H1 (cell line): ENCODE measurements at places on chromosomes 2 and 18.
A peak's percentile ranks its signal among the peaks of the same experiment; 100 is the strongest.

- no peak overlapping the region for H3K4me3 ChIP-seq
- H3K27ac ChIP-seq, result no peak overlapping the region
- no peaks in the 10 kb centered on the region for H3K27me3 ChIP-seq
- no peaks in the 10 kb centered on the region for H3K4me1 ChIP-seq
Observed at GRCh38 chr2:46259777-46260168, 37.4 kb upstream of the EPAS1 start.

DNA sequence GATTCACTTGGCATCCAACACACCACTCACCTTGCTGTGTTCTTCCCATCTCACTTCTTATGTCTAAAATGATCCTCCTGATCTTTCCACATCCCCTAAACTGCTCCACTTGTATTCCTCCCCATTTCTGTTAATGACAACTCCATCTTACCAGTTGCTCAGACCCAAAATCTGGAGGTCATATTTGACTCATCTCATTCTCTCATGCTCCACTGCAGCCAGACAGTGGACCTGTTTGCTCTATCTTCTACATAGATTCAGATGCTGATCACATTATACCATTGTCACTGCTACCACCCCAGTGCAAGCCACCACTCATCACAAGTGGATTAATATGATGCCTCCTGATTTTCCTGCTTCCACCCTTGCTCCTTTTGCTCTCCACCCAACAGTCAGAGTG, 7.9 kb upstream of the NABP1 start:
- no peak overlapping the region for H3K4me3 ChIP-seq
- no peak overlapping the region for H3K27ac ChIP-seq
- no peaks in the 10 kb centered on the region for H3K27me3 ChIP-seq
- no peaks in the 10 kb centered on the region for H3K4me1 ChIP-seq

- no peak overlapping the region for H3K4me3 ChIP-seq
- no peaks in the 10 kb centered on the region for H3K36me3 ChIP-seq
- no peak overlapping the region for H3K27ac ChIP-seq
- peaks cover 19% of the 10 kb centered on the region for H3K4me1 ChIP-seq
- no peaks in the 10 kb centered on the region for H3K27me3 ChIP-seq
Observed at GRCh38 chr2:74033375-74033774, 48.7 kb downstream of the TET3 start.

GRCh38 chr2:232367016-232367415, 11.5 kb upstream of the ALPP start:
- DNase-seq, result no peak
- no peaks in the 10 kb centered on the region for H3K36me3 ChIP-seq
- no peak overlapping the region for H3K27ac ChIP-seq
- H3K27me3 ChIP-seq, result no peaks in the 10 kb centered on the region
- H3K4me1 ChIP-seq, result peaks cover 5% of the 10 kb centered on the region
- no peak overlapping the region for H3K4me3 ChIP-seq

DNA sequence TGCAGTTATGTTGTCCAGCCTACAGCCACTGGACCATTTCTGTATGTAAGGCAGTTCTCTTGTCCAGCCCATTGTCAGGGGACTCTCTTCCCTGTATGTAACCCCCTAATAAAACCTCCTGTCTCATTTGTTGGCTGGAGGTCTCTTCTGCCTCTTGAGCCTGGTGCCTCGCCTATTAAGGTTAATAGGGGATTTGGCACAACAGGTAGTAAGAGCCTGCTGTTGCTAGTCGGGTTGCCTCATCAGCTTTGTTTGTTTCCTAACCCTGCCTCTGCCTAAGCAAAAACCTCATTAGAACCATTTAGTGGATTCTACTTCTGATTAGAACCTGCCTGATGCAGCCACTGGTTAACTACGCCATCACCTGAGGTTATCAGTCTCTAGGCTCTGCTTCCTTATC, 62.2 kb upstream of the STPG4 start:
- H3K4me3 ChIP-seq, result no peak overlapping the region
- no peaks in the 10 kb centered on the region for H3K27me3 ChIP-seq
- no peak overlapping the region for H3K27ac ChIP-seq
- no peak for DNase-seq
- H3K4me1 ChIP-seq, result no peaks in the 10 kb centered on the region; the same call in 1 of the 2 replicates

GRCh38 chr2:37635504-37636380, 35.7 kb downstream of the CDC42EP3 start:
- H3K4me3 ChIP-seq, result no peak overlapping the region
- no peak for DNase-seq
- no peaks in the 10 kb centered on the region for H3K4me1 ChIP-seq
- no peak overlapping the region for H3K27ac ChIP-seq

DNA sequence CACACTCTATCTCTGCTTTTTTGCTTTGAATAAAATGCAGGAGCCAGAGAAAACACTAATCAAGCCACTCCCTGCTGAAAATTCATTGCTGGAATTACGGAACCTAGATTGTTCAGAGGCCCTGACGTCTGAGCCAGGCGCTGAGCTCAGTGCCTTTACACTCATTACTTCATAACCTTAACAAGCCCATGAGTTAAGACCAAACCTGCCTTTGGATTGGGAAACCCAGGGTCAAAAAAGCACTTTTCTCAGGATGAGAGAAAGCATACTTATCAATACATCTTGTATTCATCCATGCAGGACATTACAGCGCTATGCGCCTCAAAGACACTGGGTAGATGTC, 762 bp downstream of the INO80C start:
- peaks cover 4% of the 10 kb centered on the region; the same call in 1 of the 2 replicates for H3K4me1 ChIP-seq
- H3K36me3 ChIP-seq, result no peaks in the 10 kb centered on the region
- peak overlapping the region; percentile 16; the same call in 1 of the 2 replicates for H3K27ac ChIP-seq
- peak overlapping the region; percentile 71 for H3K4me3 ChIP-seq

- H3K27me3 ChIP-seq, result peaks cover 10% of the 10 kb centered on the region
- H3K27ac ChIP-seq, result no peak overlapping the region
- no peak overlapping the region for H3K4me3 ChIP-seq
- H3K36me3 ChIP-seq, result no peaks in the 10 kb centered on the region
Observed at GRCh38 chr2:72155737-72156136, 8.1 kb upstream of the CYP26B1 start.
